Right lobe of liver (tissue), 6 donors: ENCODE measurements at places on chromosomes 6 and 20.

DNA sequence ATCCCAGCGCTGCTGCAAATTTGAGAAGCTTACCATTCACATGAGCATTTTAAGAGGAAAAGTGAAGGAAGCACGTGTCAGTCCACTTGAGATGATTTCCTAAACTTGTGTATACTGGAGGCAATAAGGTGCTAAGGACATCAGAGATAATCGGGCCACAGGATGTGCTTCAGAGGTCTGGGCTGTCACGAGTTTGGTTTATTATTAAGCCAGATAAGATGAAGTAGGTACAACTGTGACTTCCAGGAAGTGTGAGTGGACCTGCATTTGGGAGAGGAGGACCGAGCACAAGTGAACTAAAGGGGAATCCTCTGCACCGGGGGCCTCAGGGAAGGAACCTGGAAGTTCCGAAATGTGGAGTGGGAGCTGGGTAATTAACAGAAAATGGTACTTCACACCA lies 1.4 kb downstream of the SAMD5 start:
- DNase-seq = no peak

DNA sequence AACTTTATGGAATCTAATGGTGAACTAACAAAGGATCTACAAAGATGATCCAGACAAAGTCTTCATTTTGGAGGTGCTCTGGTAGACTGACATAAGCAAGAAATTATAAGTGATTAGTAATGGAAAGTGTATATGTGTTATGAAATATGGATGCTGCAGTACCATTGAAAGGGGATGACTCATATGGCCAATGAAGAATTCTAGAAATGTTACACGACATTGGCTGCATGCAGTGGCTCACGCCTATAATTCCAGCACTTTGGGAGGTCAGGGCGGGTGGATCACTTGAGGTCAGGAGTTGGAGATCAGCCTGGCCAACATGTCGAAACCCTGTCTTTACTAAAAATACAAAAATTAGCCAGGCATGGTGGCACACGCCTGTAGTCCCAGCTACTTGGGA lies 23.5 kb downstream of the CFAP206 start:
- no peak for DNase-seq

GRCh38 chr6:35498422-35499067 lies 1.7 kb upstream of the TEAD3 start:
- DNase-seq = no peak

- DNase-seq = no peak
Measured at GRCh38 chr6:100721256-100721655, 159.9 kb downstream of the ASCC3 start.

DNA sequence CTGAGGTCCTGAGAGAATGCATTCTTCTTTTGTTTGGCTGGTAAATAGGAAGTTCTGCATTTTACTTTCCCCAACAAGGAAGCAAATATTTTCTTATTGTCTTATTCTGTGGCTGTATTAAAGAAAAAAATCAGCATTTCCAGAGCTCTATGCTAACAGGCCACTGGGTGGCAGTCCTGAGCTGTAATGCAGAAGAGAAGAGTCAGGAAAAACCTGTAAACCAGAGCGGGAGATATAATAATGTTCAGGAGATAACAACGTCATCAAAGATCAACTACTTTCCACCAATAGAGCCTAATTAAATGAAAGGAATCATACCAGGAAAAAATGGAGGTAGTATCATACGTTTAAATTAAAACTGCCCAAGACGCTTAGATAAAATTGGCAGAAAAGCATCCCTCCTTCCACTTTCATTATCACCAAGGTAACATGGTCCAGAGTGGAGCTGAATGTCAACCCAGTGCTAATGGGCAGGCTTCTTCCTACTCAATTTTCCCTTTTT lies 55.6 kb upstream of the CARMIL1 start:
- peak; percentile 61 for DNase-seq

- DNase-seq = no peak
Measured at GRCh38 chr6:20706939-20707485, 172.8 kb downstream of the CDKAL1 start.

- DNase-seq = peak; percentile 69
Measured at GRCh38 chr20:13008761-13009681, at the start of gene SPTLC3. TSS of gene SPTLC3 (plus strand) at chr20:13008972. CDS start at chr20:13009268, 296 bp downstream.

DNA sequence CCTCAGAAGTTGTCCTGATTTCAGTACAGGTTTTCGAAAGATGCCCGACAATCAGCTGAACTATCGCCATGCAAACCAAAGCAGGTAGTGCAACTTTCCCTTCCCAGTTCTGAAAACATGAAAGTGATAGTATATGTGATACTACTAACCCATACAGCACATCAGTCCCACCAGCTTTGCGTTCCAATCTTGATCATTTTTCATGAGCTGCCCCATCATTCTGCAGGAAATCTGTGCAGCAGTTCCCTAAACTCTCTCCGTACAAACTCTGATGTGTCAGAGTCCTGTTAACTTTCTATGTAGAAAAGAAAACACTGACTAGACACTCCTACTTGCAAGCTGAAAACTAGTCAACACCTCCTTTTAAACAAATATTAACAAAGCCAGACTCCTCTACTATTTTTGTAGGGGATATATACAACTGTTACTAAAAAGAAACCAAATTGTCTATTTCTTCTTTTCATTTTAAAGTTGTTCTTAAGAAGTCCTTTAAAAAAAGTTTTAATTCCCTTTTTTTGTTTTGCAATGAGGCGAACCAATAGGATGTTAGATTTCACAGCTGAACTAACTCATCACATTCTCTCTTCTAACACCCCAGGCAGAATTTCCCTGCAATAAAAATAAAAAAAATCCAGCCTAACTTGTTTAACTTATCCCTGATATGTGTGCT lies 99.6 kb upstream of the DST start:
- DNase-seq = no peak

DNA sequence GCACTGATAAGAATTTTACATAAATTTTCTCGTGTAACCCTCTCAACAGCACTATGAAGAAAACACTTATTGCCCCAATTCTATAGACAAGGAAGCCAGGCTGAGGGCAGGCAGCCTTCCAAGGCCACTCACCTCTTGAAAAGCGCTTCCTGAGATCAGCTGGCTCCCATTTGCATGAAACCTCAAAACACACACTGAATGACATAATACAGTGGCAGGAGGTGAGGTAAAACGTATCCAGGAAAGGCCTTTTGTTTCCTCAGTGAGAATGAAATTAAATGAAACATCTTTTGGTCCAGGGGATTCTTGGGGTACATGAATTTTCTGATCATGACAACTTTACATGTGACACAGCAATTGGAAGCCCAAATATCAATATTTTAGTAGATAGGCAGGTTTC lies 112.5 kb downstream of the WDR27 start:
- no peak for DNase-seq

DNA sequence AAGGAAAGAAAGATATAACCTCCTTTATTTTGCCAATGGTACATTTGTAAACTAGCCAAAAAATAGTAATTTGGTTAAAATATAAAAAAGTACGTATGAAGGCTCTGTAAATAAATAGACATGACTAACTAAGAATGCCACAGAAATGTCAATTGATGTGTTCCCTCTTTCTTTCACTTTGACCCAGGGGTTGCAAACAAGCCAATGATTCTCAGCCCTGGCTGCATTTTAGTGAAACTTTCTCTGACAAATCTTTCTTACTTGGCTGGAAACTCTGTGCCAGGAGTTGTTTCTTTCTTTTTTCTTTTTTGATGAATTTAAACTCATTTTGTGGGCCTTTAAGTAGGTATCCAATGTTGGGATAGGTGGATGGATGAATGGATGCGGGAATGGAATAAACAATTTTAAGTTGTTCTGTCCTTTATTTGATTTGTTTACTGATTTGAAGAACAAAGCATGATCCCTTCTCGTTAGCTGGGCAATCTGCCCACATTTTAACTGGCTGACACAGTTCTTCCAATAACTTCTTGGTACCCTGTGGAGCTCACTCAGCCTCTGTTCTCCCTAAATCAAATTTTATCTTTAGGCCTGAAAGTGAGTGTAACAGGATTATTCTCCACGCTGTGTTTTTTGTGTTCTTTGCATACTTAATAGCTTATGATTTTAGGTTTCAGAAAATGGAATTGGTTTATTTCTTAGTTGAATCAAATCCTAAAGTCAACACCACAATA lies 58.6 kb upstream of the GCLC start:
- DNase-seq = no peak

GRCh38 chr6:161270116-161270515 lies 3.7 kb downstream of the AGPAT4 start:
- DNase-seq = no peak

DNA sequence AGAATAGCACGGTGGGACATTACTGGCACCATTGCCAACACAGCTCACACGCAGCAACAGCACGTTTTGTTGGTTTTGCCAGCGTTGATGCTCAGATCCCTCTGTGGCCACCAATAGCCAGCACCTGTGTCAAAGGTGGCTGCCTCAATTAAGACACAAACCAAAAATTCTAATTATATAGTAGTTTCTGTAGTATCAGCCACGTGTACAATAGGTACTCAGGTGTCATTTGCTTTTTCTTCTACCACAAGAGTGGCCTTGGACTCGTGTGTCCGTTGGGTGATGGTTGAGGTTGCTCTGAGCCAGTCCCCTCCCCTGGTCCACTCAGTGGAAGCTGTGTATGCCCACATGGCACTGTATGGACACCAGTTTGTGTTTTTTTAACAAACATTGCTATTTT lies 105.1 kb downstream of the CARMIL1 start:
- no peak for DNase-seq

GRCh38 chr6:79702691-79703090 lies 71.6 kb downstream of the SH3BGRL2 start:
- no peak for DNase-seq

DNA sequence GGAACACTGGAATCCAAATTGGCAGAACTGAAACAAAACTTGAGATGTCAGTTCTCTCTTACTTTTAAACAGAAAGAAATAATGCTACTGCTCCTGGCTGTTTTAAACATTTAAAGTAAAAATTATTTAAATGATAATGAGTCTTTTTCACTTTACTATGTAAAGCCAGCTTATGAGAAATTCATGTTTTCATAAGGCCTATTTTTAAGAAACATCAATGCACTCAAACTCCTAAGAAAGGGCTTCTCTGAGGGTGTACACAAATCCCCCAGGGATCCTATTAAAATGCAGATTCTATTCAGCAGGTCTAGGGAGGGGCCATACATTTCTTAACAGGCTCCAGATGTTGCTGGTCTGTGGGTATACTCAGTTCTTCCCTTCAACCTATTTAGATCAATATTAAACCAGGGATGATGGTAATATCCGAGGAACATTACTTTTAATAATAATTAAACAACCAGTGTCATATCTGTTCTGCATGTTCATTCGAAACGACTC lies 2.3 kb downstream of the FERMT1 start:
- no peak for DNase-seq

GRCh38 chr20:4544765-4545164 lies 176.9 kb upstream of the PRND start:
- DNase-seq = no peak

DNA sequence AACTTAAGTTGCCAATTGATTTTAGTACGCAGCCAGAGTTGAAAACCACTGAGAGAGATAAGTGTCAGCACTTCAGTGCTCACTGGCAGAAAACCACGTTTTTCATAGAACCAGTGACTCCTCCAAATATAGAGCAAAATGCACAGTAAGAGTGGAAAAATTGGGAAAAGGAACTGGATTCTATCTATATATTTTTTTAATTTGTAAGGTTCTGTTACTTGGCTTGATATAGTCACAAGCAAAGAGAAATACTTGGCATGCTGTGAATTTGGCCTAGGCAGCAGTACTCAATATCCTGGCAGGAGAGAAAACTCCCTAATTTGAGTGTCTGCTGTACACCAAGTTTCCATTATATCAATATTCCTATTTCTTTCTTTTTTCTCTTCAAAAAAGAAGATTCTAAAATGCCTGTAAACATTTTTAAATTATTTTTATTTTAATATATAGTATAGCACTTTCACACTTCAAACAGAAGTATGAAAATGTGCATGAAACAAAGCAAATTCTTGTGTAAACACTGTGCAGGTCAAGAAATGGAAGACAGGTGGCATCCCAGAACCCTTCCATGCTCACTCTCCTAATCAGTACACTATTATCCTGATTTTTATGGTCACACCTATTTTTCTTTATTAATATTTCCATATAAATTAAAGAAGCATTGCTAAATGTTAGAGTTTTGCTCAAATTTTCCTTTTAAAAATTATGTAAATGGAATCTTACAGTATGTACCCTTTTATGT lies 561.8 kb upstream of the RNF217 start:
- DNase-seq = no peak

DNA sequence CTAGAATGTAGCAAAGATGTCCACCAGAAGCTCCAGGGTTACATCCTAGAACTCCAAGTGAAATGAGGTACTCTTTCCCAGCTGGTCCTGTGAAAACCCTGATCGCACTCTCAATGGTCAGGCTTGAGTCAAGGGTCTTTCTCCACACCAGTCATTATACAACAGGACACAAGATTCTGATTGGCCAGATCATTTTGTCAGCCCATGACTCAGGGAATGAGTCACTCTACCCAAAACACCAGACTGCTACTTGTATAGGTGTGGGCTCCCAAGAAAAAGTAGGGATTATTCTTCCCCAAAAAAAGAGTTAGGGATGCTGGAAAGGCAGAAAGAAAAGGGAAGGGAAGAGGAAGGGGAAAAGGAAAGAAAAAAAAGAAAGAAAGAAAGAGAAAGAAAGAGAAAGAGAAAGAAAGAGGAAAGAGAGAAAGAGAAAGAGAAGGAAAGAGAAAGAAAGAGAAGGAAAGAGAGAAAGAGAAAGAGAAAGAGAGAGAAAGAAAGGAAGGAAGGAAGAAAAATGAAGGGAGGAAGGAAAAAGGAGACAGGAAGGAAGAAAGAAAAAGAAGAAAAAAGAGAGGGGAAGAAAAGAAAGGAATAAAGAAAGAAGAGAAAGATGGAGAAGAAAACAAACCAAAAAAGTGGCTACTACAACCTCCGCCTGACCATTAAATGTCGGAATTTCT lies 30.5 kb downstream of the ANKEF1 start:
- DNase-seq = no peak

- no peak for DNase-seq
Measured at GRCh38 chr6:106273087-106273486, 52.5 kb downstream of the ATG5 start.

GRCh38 chr20:24584538-24585356 lies 115.3 kb downstream of the SYNDIG1 start:
- DNase-seq = no peak

- no peak for DNase-seq
Measured at GRCh38 chr6:33104887-33105286, 29.1 kb downstream of the HLA-DPB1 start.

DNA sequence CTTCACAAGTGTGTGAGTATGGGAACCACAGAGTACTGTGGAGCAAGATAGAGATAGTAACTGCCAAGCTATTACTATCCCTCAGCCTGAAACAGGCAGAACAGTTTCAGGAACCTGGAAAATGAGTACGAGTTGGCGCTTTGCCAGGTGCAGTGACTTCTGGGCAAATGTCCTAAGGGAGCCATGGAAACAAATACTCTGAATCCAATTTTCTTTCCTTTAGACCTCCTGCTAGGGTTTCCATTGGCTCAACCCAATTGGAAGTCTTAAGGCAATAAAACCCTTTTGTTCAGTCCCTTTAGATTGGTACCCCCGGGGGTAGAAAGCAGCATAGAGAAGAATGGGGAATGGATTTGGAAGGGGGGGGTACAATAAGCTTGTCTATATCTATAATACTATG lies 205.0 kb upstream of the EPHA7 start:
- no peak for DNase-seq
